ENCODE measurements at places on chromosomes 4 and X.

GRCh38 chr4:10345381-10345784, 111.8 kb downstream of the ZNF518B start:
- DNase-seq = no peak

DNA sequence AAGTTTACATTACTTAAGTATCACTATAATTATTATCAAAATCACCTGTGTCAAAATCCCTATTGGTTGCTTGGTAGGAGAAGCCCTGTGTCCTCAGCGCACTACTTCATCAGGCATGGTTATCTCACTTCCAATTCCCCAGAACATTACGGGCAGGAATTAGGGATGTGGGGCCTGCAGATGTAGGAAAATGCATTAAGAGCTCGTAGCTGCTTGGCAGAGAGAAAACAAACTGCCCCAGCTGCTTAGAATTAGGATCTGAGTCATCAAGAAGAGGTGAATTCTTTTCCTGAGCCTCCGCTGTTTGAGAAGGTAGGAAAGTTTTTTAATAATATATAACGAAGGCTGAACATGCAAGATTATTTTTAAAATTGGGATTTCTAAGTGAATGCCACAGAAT, 31.1 kb upstream of the CLNK start:
- DNase-seq = no peak

DNA sequence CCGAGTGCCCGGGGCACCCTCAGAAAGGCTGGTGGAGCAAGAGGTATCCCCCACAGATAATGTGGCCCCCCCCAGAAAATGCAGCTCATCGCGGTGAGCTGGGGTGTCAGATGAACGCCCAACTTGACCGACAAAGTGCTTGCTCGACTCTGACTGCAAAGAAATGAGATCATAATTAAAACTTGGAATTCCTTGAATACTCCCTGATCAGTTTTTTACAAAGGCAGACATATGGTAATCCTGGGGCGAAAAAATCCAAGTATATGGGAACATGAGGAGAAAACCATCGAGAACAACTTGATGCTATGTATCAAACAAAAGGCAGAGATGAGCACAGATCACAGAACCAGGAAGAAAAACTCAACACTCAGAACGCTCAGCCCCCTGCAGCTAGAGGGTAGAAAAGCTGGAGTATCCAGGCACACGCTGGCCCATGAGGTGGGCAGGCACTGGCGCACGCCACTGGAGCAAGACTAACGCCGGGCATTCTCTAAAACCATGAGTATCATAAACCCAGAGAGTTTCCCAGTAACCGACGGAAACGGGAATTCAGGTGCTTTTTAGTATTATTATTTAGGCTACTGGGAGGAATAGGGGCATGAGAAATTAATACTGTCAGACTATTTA, 127.3 kb downstream of the AFAP1 start:
- no peak for DNase-seq

DNA sequence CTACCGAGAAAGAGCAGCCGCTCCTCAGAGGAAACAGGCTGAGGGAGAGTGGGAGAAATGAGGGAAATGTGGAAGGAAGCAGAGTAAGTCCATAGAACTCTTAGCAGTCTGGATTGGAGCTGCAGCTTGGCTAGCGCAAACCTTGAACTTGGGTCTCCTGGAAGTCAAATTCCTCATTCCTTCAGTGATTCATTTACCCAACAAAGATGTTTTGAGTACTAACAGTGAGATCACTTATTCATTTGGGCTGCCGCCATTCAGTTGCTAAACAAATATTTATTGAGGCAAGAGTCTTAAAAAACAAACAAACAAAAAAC, 51.5 kb downstream of the SEL1L3 start:
- DNase-seq = no peak

GRCh38 chr4:124417371-124417770, 295.2 kb downstream of the ANKRD50 start:
- DNase-seq = no peak

GRCh38 chrX:141467442-141467841, 117.1 kb downstream of the SPANXA1 start:
- DNase-seq = no peak

DNA sequence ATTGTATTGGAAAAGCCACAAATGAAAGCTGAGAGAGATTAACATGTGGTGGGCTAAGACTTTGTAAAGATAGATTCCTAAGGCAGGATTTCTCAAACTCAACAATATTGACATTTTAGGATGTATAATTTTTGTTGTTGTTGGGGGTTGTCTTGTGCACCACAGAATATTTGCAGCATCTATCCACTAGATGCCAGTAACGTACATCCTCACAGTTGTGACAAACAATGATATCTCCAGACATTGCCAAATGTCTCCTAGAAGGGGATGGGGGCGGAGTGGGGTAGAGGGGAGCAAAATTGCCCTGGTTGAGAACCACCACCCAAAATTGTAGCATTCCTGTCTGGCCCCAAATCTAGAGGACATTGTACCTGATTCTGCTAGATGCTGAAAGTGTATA, 14.7 kb upstream of the CBR4 start:
- no peak for DNase-seq

DNA sequence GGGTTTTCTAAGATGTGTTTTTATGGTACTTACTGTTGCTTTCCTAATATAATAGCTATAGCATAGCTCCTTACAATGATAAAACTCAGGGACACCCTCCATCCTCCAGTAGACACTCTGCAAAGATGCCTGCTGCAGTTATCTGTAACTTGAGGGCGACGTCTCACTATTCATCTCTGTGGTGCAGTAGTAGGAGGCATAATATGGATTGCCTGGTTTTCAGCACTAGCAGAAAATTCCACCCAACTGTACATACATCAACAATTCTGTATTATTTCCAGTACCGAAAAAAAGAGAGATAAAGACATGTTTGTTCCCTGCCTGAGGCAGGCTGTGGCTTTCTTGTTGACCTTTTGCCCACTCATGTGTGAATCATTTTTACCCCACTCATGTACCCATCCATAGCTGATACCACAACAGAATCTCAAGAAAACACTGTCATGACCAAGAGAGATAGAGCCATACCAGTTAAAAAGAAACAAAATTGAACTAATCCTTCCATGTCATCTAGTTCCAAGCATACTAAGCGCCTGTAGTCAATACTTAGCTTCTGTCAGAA, 220.1 kb downstream of the RAB28 start:
- DNase-seq = no peak

DNA sequence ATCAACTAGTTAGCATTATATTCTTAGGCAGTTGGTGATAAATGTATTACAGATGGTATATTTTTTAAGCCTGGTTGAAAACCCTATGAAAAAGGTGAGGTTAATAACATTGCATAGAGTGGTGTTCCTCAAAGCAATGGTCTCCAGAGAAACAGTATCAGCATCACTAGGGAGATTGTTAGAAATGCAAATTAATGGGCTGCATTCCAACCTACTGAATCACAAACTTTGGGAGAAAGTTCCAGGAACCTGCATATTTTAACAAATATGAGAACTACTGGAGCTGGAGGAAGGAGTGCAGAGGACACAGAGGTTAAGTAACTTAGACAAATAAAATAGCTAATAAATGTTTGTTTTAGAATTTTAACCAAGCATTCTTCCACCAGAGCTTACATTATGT, 166.9 kb upstream of the PCDH10 start:
- DNase-seq = no peak

- no peak for DNase-seq
Measured at GRCh38 chr4:7127576-7127975, 59.7 kb upstream of the GRPEL1 start.

GRCh38 chrX:11261260-11261659, 32.0 kb upstream of the AMELX start:
- DNase-seq = no peak

DNA sequence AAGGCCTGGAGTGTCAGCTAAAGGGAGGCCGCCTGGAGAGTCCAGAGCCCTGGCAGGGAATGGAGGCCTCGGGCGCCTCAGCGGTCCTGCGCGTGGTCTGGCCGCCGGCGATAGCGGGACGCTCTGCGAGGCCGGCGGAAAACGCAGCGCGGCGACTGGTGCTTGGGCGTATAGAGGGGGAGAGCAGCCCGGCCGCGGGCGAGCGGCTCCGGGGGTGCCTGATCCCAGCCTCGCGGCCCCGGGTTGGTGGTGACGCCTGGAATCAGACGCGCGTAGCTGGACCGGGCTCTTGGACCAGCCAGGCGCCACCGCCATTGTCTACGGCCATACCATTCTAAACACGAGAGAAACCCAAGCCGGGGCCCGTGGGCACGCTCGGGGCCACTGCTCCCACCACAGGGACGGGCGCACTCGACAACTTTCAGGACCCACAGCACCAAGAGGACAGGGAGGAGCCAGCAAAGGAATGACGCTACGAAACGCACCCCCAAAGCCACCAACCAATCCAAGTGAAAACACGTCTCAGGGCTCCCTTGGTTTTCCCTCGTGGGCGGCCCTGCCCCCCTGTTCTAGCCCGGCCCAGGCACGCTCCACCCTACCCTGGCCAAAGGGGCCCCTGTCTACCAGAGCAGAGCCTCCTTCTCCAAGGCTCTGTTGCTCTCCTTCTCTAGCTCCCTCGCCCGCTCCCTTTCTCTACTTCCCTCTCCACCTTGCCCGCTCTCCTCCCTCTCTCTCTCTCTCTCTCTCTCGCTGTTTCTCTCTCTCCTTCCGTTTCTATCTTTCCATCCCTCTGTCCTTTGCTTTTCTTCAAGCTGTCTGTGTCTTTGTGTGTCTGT, 7.8 kb downstream of the FRG2 start:
- no peak for DNase-seq

- no peak for DNase-seq
Measured at GRCh38 chrX:41381685-41382084, 47.7 kb downstream of the DDX3X start.

- DNase-seq = no peak
Measured at GRCh38 chrX:262381-262909, 18.7 kb upstream of the PLCXD1 start.

- no peak for DNase-seq
Measured at GRCh38 chr4:71270901-71271300, 67.9 kb upstream of the SLC4A4 start.

GRCh38 chrX:120672841-120673530, 43.1 kb upstream of the C1GALT1C1 start:
- DNase-seq = no peak

GRCh38 chr4:102218656-102219055, 126.6 kb downstream of the SLC39A8 start:
- no peak for DNase-seq

DNA sequence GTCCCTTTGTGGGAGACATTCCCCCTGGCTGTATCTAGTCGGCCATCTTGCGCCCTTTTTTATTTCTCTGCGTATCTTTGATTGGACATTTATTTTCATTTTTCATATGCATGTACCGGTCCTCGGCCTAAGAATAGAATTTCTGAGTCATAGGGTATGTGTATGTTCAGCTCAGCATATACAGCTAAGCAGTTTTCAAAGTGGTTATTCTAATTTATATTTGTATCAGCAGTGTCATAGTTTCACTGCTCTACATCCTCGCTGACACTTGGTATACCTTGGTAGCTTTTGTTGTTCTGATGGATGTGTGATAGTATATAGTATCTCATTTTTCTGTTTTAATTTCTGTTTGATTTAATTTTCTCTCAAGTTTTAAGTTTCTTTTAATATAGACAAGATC, 38.7 kb downstream of the BEX3 start:
- DNase-seq = no peak

- DNase-seq = no peak
Measured at GRCh38 chr4:72341432-72341820, 227.6 kb downstream of the ADAMTS3 start.

DNA sequence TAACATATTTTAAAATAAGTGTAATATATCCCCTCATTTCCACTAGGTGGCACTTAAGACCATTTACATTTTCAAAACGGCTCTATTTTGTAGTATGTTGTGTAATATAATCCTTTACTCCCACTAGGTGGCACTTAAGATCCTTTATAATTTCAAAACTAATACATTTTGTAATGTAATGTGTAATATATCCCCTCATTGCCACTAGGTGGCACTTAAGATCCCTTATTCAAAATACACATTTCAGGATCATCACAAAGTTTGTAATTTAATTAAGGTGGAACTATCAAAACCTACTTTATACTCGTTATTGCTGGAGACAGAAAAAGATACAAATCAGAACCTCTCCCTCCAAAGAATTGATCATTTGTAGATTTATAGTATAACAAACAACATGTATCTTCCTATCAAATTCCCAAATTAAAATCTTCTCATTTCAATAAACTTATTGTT, 132.5 kb downstream of the ARHGAP6 start:
- peak; percentile 70 for DNase-seq

GRCh38 chrX:9765737-9766097, at the start of gene GPR143:
Gene GPR143 (minus strand): TSS chrX:9765847. CDS start chrX:9765817, 30 bp downstream.
- no peak for DNase-seq

- DNase-seq = no peak
Measured at GRCh38 chrX:47430925-47431324, 52.1 kb downstream of the ZNF41 start.

- no peak for DNase-seq
Measured at GRCh38 chr4:75745161-75745560, 20.8 kb downstream of the USO1 start.

DNA sequence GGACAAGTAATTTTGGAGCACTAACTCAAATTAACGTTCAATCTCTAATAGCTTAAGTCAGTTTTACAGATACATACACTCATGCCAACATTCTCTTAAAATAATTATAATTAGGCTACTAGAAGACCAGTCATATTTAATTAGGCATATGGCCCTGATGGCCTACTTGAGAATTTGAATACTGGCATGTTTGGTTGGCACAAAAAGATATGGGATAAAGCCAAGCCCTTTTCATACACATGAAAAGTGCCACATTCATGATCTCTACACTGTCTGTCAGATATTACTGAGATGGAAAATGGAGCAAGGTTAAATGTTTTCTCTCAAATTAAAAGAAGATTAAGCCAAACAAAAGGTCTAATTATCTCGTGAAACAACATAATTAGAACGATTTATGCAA, 1091.0 kb downstream of the C4orf33 start:
- no peak for DNase-seq

GRCh38 chr4:89878611-89879010, 16.0 kb upstream of the MMRN1 start:
- DNase-seq = no peak

GRCh38 chr4:134057356-134057755, 144.2 kb downstream of the PABPC4L start:
- no peak for DNase-seq

- DNase-seq = no peak
Measured at GRCh38 chr4:95129821-95130311, 372.1 kb downstream of the BMPR1B start.

GRCh38 chr4:137029026-137029425, 503.3 kb downstream of the PCDH18 start:
- DNase-seq = no peak

DNA sequence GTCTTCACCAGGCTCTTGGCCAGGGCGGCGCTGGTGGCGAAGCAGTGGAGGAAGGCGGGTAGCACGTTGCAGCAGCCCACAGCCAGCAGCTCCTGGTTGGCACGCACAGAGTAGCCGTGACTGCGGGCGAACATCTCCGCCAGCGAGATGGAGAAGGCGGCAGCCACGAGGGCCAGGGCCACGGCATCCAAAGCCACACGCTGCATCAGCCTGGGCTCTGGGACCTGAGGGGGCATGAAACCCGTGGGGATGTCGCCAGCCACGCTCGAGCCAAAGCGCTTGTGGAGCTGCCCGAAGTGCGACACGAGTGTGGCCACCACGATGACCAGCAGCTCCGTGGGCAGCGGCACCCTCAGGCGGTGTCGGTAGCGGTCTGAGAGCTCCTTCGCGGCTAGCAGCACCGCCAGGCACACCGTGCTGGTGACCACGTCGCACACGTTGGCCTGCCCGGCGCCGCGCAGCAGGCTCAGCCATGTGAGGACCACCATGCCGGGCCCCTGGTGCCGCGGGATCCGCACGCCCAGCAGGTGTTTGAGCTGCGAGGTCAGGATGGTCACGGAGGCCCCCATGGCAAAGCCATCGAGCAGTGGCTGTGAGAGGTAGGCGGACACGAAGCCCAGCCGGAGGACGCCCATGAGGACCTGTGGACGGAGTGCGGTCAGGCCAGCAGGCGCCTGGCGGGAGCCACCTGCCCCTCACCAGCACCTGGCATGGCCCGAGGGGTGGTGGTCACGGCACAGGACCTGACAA, 3.1 kb downstream of the IDUA start:
- DNase-seq = no peak
